ENCODE measurements at places on chromosomes 2 and 18. TPM values are rescaled to one million over a fixed set of nuclear protein-coding genes. Genes with fewer than 3 reads are reported as not detected.
A peak's percentile ranks its signal among the peaks of the same experiment; 100 is the strongest.

KLHL41 gene
- 0.34 TPM for total RNA-seq

MEP1B gene
- total RNA-seq: not detected

TCF23 gene
- not detected for total RNA-seq

CGREF1 gene
- 0.81 TPM for total RNA-seq

RUFY4 gene
- total RNA-seq: 1.9 TPM

SERPINB5 gene
- total RNA-seq: not detected

- no peak overlapping the region for H3K27ac ChIP-seq
- H3K4me1 ChIP-seq: no peaks in the 10 kb centered on the region
- no peak for DNase-seq
- no peak overlapping the region for H3K4me3 ChIP-seq
- H3K27me3 ChIP-seq: no peaks in the 10 kb centered on the region
Measured at GRCh38 chr2:160868891-160869290, 291.3 kb upstream of the TANK start.

DNA sequence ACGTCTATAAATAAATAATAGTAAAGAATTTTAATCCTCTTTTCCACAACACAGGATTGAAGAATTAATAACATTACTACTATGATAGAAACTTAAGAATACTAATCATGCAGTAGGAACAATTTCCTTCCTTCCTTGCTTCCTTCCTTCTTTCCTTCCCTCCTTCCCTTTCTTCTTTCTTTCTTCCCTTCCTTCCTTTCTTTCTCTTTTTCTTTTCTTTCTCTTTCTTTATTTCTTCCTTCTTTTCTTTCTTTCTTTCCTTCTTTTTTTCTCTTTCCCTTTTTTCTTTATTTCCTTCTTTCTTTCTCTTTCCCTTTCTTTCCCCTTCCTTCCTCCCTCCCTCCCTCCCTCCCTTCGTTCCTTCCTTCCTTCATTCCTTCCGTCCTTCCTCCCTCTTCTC is 77.6 kb downstream of the SCN3A start:
- H3K4me3 ChIP-seq: no peak overlapping the region
- no peaks in the 10 kb centered on the region for H3K27me3 ChIP-seq
- H3K36me3 ChIP-seq: peaks cover 1% of the 10 kb centered on the region
- no peak overlapping the region for H3K27ac ChIP-seq
- no peaks in the 10 kb centered on the region for H3K4me1 ChIP-seq

DNA sequence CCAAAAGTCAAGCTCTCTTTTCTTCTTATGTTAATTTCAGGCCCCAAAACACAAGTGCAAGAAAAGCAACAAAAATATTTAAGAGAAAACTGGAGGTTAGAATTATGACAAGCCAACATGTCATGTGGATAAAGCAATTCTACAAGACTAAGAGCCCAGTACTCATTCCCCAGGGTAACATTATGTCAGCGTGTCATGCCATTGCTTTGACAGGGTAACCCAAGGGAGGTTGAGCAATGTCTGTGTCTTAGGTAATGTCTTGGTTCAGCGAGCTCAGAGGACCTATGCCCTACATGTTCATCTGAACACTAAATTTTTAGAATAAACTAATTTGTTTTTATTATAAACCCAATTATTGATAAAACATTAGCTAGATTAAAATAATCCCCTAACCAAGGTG is 173.2 kb upstream of the ZNF804A start:
- no peaks in the 10 kb centered on the region for H3K27me3 ChIP-seq
- H3K4me3 ChIP-seq: no peak overlapping the region
- no peaks in the 10 kb centered on the region for H3K36me3 ChIP-seq
- no peak overlapping the region for H3K27ac ChIP-seq
- no peak for DNase-seq

DNA sequence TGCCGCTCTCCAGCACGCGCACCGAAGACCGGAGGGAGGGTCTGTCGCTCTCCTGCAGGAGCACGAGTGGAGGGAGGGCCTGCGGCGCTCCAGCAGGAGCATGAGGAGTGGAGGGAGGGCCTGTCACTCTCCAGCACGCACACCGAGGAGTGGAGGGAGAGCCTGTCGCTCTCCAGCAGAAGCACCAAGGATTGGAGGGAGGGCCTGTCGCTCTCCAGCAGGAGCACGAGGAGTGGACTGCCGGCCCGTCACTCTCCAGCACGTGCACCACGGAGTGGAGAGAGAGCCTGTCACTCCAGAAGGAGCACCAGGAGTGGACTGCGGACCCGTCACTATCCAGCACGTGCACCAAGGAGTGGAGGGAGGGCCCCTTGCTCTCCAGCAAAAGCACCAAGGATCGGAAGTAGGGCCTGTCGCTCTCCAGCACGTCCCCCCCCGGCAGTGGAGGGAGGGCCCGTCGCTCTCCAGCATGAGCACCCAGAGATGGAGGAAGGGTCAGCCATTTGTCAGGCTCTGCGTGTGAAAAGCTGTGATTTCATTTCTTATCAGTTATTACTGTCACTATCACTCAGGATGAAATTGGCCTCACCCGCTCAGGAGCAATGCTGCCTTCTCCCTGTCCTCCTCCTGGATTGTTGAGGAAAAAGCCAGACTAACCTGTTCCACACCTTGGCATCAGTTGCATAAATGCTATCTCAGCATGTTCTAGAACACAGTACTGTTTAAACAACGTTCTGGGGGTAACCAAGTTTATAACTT is 35.9 kb downstream of the ADI1 start:
- DNase-seq: peak; percentile 45
- peak overlapping the region; percentile 40 for H3K4me3 ChIP-seq
- no peaks in the 10 kb centered on the region for H3K36me3 ChIP-seq

DNA sequence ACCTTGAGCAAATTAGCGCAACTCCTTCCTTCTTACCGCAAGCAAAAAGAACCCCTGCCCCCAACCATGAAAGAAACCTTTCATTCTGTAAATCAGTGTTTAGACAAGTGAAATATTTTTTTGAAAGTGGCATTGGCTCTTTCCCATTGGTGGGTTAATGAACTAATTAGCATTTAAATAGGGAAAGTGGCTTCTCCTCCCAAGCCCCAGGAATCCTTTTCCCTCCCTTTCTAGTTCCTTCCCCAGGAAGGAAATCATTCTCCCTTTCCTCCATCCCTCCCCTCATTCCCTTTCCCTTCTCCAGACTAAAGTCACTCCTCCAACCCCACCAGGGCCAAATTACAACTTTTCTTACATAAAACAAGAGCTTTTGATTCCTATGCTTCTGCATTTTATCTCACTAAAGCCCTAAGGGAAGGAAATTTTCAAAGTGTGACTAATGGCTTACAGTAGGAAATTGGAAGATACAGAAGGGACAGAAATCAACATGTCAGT is 22.9 kb upstream of the TYMS start:
- no peak overlapping the region for H3K27ac ChIP-seq
- DNase-seq: no peak
- peaks cover 2% of the 10 kb centered on the region for H3K4me1 ChIP-seq
- H3K4me3 ChIP-seq: no peak overlapping the region
- no peaks in the 10 kb centered on the region for H3K27me3 ChIP-seq

GRCh38 chr2:233213011-233213410 is 38.5 kb upstream of the ATG16L1 start:
- DNase-seq: no peak
- no peak overlapping the region for H3K27ac ChIP-seq
- no peaks in the 10 kb centered on the region for H3K36me3 ChIP-seq
- H3K4me3 ChIP-seq: no peak overlapping the region
- H3K4me1 ChIP-seq: peaks cover 10% of the 10 kb centered on the region

GRCh38 chr2:37737507-37737906 is 66.1 kb upstream of the CDC42EP3 start:
- H3K36me3 ChIP-seq: no peaks in the 10 kb centered on the region
- H3K4me1 ChIP-seq: no peaks in the 10 kb centered on the region
- no peak for DNase-seq
- H3K27ac ChIP-seq: no peak overlapping the region

GRCh38 chr2:167293943-167294775 is 405.9 kb downstream of the XIRP2 start:
- H3K36me3 ChIP-seq: peaks cover 1% of the 10 kb centered on the region
- H3K27ac ChIP-seq: peak overlapping the region; percentile 32
- peak; percentile 1 for DNase-seq
- H3K27me3 ChIP-seq: peaks cover 61% of the 10 kb centered on the region
- H3K4me1 ChIP-seq: peaks cover 15% of the 10 kb centered on the region

- peaks cover 4% of the 10 kb centered on the region for H3K36me3 ChIP-seq
- no peak for DNase-seq
- no peak overlapping the region for H3K27ac ChIP-seq
- H3K4me1 ChIP-seq: peaks cover 40% of the 10 kb centered on the region
Measured at GRCh38 chr2:18544171-18544570, 16.3 kb downstream of the RDH14 start.

DNA sequence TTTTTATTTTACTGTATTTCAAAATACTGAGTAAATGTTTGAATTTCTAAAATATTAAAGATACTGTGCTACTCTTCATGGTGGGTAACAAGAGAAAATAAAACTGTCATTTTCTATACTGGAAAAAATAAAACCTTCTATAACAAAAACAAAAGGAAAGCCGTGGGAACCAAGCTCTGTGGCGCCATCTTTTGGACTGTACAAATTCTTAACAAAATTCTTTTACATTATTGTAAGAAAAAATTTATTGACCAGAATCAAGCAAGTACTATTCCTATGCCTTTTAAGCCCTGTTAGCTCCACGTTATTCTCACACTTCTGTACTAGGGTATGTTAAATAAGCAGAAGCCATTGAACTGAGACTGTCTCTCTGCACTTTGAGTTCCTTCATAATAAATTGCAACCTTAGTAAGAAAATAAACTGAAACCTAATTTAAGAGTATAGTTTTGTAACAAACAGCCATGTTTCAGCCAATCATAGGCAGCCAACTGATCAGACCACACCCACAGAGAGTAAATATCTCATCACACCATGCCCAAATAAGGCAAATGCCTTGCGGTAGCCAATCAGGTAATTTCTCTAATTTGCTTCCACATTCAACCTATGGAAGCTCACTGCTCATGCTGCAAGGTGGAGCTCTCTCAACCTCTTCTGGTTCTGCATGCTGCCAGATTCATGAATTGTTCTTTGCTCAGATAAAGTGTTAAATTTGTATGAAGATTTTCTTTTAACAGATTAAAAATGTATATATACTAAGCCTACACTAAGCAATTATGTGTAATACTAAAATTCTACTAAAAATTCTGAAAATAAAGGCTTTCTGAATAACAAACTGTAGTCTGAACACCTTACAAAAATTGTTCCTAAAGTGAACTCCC is 42.2 kb downstream of the HIBCH start:
- no peaks in the 10 kb centered on the region for H3K27me3 ChIP-seq
- H3K36me3 ChIP-seq: no peaks in the 10 kb centered on the region
- H3K4me1 ChIP-seq: no peaks in the 10 kb centered on the region
- DNase-seq: no peak

DNA sequence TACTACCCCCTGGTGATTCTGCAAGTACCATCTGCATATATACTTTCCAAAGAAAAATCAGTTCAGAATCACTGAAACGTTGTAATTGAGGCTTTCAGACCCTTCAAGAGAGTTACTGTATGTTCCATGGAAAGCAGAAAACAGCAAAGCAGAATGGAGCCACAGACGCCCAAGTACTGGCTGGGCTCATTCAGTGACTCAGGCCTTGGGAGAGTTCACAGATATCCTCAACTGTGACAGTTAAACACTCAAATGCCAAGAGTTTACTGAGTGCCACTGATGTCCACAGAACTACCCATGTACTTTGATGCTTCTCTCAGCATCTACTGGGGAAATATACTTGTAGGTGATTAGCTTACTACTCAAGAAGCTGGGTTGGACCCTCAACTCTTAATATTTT is 303.4 kb downstream of the TCF4 start:
- H3K4me3 ChIP-seq: no peak overlapping the region
- no peaks in the 10 kb centered on the region for H3K4me1 ChIP-seq
- H3K36me3 ChIP-seq: no peaks in the 10 kb centered on the region
- no peak overlapping the region for H3K27ac ChIP-seq
- no peak for DNase-seq

- peak; percentile 69 for DNase-seq
- H3K27ac ChIP-seq: peak overlapping the region; percentile 36
- H3K4me3 ChIP-seq: peak overlapping the region; percentile 30
- H3K36me3 ChIP-seq: no peaks in the 10 kb centered on the region
Measured at GRCh38 chr2:102664471-102664909, 45.1 kb downstream of the SLC9A2 start.

- H3K4me1 ChIP-seq: no peaks in the 10 kb centered on the region
- H3K27me3 ChIP-seq: no peaks in the 10 kb centered on the region
- H3K27ac ChIP-seq: no peak overlapping the region
- H3K36me3 ChIP-seq: no peaks in the 10 kb centered on the region
- H3K4me3 ChIP-seq: no peak overlapping the region
- DNase-seq: no peak
Measured at GRCh38 chr2:18754286-18754685, 164.9 kb upstream of the NT5C1B start.

- H3K4me3 ChIP-seq: no peak overlapping the region
- peaks cover 15% of the 10 kb centered on the region for H3K36me3 ChIP-seq
- H3K27me3 ChIP-seq: peaks cover 6% of the 10 kb centered on the region
- no peak for DNase-seq
- H3K4me1 ChIP-seq: peaks cover 41% of the 10 kb centered on the region
Measured at GRCh38 chr2:171244466-171244969, 83.8 kb upstream of the TLK1 start.

DNA sequence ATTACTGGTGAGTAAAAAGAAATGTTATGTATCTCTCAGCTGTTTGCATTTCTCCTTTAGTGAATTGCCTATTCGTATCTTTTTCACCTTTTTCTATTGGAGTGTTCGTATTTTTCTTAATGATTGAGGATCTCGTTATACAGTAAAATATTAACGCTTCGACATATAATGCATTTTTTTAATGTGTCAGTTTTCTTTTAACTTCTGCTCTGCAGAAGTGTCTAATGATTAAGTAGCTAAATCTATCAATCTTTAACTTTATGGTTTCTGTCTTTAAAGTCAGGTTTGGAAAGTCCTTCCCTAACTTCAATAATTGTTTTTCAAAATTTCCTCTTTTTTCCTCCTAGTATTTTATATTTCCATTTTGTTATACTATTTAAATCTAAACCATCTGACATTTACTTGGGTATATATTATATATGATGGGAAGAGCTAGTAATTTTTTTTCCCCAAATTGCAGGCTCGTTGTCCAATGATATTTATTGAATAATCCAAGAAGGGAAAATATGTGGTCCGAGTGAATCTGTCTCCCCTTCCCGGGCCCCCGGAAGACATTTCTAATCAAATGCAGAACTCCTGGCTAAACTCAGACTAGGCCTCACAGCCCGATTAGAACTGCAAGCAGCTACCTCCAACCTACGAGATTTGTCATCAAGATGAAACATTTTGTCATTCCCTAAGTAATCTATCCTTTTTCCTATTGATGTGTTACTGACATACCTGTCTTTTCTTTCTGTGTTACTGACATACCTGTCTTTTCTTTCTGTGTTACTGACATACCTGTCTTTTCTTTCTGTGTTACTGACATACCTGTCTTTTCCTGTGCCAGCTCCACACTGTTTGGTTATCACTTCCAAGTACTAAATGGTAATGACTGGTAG is 17.2 kb downstream of the PCBP1 start:
- peaks cover 63% of the 10 kb centered on the region for H3K4me1 ChIP-seq
- H3K36me3 ChIP-seq: no peaks in the 10 kb centered on the region
- DNase-seq: peak; percentile 72
- H3K4me3 ChIP-seq: peak overlapping the region; percentile 84
- peak overlapping the region; percentile 100 for H3K27ac ChIP-seq
- no peaks in the 10 kb centered on the region for H3K27me3 ChIP-seq

GRCh38 chr2:106106622-106107508 is 87.2 kb downstream of the UXS1 start:
- H3K27me3 ChIP-seq: no peaks in the 10 kb centered on the region
- H3K4me1 ChIP-seq: no peaks in the 10 kb centered on the region
- DNase-seq: no peak
- H3K27ac ChIP-seq: peak overlapping the region; percentile 70
- H3K4me3 ChIP-seq: no peak overlapping the region

- H3K27me3 ChIP-seq: peaks cover 29% of the 10 kb centered on the region
- H3K36me3 ChIP-seq: peaks cover 3% of the 10 kb centered on the region
- H3K4me3 ChIP-seq: no peak overlapping the region
- DNase-seq: no peak
- H3K27ac ChIP-seq: no peak overlapping the region
Measured at GRCh38 chr2:176251928-176252327, 17.3 kb upstream of the MTX2 start.
